ENCODE measurements at places on chromosomes 4 and X.

DNA sequence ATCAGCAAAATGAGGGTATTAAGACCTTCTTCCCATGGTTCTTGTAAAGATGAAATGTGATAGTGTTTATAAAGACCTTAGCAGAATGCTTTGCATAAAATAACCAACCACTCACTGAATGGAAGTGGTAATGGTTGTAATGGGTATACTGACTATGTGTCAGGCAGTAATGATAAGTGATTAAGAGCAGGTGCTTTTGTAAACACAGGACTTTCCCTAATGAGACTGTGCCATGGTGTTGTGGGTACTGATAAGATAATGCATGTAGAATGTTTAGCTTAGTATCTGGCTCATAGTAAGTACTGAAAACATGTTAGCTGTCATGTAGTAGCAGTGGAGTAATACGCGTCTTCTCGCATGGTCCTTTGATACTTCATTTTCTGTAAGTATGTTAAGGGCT lies 6.9 kb downstream of the LSM6 start:
- DNase-seq = no peak

DNA sequence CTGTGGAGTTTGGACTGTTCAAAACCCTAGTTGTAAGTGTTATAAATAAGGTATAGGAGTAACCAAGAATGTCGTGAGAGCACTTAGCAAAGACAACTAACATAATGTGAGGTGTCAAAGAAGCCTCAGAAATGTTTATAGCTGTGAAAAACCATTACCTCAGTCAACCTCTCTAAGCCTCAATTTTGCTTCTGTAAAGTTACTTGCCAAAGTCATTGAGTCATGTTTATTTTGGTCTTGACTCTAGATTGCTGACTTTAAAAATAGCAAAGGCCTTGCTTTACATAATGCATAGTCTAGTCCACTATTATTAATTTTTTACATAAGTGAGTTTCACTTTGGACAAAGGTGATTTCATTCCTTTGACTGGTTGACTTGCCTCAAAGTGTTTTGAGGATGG lies 257.6 kb upstream of the CXXC4 start:
- no peak for DNase-seq

DNA sequence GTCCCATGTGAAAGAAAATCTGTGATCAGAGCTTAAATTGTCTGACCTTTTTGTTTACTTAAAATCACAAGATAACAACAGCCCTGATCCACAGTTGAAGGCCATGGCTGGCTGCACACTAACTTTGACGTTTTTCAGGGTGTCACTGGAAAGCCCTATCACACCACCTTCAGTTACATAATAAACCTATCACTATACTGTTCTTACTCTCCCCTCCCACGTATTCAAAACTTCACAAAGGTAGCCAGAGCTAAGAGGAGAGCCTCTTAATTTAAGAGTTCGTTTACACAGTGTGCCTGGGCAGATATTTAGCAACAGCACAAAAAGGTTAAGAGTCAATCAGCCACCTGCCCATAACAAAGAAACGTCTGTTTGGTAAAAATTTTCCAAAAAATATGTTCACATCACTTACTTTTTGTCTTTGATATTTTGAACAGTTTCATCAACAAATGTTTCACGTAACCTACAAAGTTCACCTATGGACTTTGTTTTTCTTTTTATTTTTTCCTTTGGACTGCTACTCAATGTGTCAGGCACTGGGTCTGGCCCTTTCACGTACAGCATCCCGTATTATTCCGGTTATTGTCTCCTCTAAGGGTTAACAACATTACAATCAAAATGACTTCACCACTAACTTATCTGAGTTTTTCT lies 25.0 kb downstream of the RFC1 start:
- DNase-seq = no peak

DNA sequence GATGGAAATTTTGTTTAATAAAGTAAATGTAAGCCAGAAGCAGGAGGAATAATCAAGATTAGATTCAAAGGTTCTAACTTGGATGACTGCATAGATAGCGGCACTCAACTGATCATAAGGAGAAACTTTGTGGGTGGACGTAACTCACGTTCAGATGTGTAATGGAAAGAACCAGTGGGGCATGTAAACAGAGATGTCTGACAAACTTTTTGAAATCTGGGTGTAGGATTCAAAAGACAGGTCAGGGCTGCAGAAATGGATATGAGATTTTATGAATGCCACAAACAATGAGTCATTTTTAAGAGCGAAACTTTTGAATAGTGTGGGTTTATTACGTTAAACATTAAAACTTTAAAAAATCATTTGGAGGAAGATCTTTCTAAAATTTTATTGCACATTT lies 375.6 kb downstream of the GBA3 start:
- DNase-seq = no peak

DNA sequence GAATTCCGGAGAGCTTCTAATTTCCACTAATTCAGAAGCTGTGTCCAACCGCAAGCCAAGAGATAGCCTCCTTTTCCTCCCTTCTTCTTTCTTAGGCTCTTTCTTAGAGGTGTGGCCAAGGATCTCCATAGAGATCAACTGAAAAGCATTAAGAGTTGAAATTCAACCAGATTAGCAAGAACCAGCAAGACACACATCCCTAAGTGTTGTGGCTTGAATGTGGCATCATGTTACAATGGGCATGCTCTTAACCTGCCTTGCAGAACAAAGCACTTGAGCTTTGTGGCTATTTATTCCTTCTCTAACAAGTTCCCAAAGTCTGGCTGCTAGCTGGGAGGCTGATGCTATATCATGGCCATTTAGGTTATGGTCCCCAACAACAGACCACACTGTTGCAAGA lies 10.4 kb downstream of the ANOS1 start:
- no peak for DNase-seq

DNA sequence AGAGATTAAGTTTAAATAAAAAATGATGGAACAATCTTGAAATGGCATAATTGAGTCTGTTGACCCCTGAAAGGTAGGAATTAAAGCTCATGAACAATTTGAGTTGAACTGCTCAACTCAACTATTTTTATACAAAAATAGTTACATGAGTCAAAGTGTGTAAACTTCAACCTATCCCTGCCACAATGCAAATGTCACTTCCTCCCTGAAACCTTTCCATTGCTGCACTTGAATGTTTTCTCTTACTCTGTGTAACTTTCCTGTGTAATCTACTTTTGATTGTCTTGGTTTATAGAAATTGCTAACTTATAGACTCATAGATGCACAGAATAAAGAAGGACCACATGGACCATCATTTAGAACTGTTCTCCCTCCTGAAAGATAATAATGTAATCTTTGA lies 218.5 kb downstream of the GBA3 start:
- no peak for DNase-seq

GRCh38 chr4:57270346-57270745 lies 160.2 kb upstream of the IGFBP7 start:
- no peak for DNase-seq

DNA sequence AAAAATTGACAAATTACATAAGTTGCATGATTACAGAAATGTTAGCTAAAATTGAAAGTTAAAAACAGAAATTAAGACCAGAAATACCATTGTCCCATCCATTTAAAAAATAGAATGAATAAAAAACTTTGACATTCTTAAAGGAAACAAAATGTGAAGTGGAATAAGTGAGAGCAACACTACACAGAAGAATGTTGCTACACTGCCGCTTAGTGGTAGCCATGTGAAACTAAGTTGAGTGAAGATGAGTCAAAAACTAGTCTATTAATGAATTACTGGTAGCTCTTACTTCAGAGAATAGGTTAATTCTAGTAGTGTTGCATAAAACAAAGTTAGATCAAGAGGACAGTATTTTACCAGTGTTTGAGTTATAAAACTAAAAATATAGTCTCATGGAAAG lies 571.0 kb upstream of the KLHL4 start:
- no peak for DNase-seq
